ENCODE measurements at places on chromosomes 7 and 10.
A peak's percentile ranks its signal among the peaks of the same experiment; 100 is the strongest.

DNA sequence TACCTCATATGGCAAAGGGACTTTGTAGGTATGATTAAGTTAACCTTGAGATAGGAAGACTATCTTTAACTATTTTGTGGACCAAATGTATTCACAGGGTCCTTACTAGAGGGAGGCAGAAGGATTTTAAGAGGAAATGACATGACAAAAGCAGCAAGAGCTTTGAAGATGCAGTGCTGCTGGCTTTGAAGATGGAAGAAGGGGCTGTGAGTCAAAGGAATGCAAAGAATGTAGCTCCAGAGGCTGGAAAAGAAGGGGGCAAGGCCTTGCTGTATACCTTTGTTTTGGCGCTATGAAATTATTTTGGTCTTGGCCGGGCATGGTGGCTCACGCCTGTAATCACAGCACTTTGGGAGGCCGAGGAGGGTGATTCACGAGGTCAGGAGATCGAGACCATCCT, 3.2 kb upstream of the NRBF2 start:
- DNase-seq, result no peak

DNA sequence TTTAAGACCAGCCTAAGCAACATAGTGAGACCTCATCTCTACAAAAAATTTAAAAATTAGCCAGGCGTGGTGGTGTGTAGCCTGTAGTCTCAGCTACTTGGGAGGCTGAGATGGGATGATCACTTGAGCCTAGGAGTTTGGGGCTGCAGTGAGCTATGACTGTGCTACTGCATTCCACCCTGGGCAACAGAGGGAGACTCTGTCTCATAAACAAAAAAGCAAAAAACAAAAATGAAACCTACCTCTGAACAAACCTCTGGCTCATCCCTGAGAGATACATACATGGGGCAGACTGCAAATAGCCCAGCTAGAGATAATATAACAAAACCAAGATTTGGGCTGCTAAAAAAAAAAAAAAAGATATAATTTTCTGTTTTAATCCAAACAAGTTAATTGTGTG, 19.5 kb downstream of the C10orf67 start:
- DNase-seq, result no peak

GRCh38 chr10:6738112-6738768, 158.2 kb upstream of the PRKCQ start:
- DNase-seq, result no peak

- no peak for DNase-seq
These were observed 46.5 kb downstream of the COL17A1 start for GRCh38 chr10:104038958-104039752.

- no peak for DNase-seq
These were observed 4.3 kb upstream of the YKT6 start for GRCh38 chr7:44196450-44196872.

- no peak for DNase-seq
These were observed 20.7 kb downstream of the IFIT3 start for GRCh38 chr10:89348481-89348880.

- no peak for DNase-seq
These were observed 89.3 kb downstream of the SLIT1 start for GRCh38 chr10:97096261-97097083.

GRCh38 chr10:90592638-90593302, 265.1 kb downstream of the HTR7 start:
- no peak for DNase-seq

GRCh38 chr7:28722684-28723083, 235.4 kb downstream of the TRIL start:
- DNase-seq, result peak; percentile 13

- DNase-seq, result no peak
These were observed 237.1 kb upstream of the NRP1 start for GRCh38 chr10:33571616-33572015.

- DNase-seq, result no peak
These were observed 80.3 kb upstream of the SKAP2 start for GRCh38 chr7:26944501-26945358.

DNA sequence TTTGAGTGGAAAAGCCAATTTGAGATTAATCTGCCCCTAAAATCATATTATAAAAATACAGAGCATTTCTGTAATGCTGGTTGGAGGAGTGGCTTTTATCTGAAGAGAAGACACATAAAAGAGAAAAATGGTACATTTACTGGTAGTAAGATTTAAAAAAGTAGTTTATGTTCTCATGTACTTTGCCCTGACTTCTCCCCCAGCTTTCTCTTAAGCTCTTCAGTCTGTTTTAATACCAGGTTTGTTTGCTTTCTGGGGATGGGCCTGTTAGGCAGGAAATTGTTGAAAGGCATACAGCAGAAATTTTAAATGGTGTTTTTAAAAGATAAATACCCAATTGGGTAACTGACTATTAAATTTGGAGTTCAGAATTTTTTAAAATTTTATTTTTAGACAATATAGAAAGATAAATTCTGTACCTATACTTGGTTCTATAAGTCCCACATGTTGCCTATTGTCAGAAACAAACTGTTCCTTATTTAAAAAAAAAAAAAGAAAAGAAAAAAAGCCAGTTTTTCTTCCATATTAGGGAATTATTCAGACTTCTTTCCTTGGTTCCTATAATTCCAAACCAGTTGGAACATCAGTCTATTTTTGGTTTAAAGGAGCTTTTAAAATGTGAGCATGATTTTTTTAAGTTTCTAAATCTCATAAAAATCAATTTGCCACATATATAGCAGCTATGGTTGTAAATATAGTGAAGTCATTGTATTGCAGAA, 136.6 kb downstream of the ARID5B start:
- peak; percentile 16 for DNase-seq

GRCh38 chr7:130793855-130794618, 60.0 kb upstream of the KLF14 start:
- DNase-seq, result no peak

DNA sequence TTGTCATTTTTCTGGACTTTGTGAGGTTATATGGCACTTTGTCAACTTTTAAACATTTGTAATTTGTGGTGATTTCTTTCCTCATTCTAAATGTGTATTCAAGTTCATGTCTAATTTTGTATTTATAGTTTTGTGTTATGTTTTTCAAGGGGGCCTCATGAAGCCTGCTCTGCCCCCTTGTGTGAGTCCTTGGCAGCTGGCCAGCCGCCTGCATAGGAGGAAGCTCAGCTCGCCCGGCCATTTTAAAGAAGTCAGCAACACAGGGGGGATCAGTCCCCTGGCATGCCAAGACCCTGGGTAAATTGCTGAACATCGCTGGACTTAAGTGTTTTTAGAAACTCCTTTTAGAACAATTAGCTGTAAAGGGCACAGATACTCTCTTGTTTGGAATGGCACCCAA, 123.0 kb downstream of the ANLN start:
- no peak for DNase-seq

GRCh38 chr7:5867060-5867459, 13.5 kb upstream of the OCM start:
- no peak for DNase-seq

DNA sequence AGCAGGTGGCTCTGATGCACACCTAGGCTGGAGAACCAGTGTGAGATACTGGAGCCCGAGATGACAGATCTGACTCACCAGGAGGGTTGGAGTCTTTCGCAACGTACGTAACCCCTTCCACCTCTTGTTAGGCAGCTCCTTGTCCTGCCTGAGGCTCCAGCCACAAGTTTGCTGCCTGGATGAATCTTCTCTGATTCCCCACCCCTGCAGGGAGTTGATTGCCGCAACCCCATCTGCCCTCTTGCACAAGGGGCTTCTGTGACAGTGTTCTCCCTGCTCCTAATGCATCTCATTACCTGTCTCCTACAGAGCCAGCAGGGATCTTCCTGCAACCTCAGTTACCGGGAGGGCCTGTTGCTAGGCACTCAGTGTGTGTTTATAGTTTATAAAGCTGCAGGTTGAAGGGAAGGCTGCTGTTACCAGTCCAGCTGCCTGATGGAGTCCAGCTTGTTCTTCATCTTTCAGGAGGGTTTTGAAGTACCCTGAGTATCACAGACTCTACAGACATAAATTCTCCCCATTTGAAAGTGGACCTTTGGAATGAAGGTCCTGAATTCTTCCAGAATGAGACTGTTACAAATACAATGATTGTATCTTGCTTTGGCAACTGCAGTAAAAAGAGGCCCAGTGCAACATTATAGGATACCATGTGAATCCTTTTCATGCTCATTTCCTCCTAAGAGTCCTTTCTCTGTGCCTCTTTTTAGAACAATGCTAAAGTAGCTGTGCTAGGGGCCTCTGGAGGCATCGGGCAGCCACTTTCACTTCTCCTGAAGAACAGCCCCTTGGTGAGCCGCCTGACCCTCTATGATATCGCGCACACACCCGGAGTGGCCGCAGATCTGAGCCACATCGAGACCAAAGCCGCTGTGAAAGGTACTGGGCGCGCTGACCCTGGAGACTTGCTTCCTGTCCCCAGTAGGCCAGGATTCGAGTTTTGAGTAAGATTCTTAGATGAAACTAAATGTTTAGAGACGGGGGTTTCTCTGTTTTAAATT, 6.5 kb downstream of the MDH2 start:
- DNase-seq, result peak; percentile 58

- DNase-seq, result no peak
These were observed 20.6 kb upstream of the PDCD4 start for GRCh38 chr10:110851020-110851612.

GRCh38 chr7:34939175-34939574, 98.1 kb downstream of the DPY19L1 start:
- no peak for DNase-seq

GRCh38 chr7:158316466-158317031, 271.1 kb downstream of the PTPRN2 start:
- DNase-seq, result no peak

- no peak for DNase-seq
These were observed 104.3 kb downstream of the BBS9 start for GRCh38 chr7:33233659-33234058.
